ENCODE measurements at places on chromosomes 12 and 14.

- DNase-seq: no peak
Measured at GRCh38 chr14:59363531-59364226, 101.5 kb downstream of the GPR135 start.

DNA sequence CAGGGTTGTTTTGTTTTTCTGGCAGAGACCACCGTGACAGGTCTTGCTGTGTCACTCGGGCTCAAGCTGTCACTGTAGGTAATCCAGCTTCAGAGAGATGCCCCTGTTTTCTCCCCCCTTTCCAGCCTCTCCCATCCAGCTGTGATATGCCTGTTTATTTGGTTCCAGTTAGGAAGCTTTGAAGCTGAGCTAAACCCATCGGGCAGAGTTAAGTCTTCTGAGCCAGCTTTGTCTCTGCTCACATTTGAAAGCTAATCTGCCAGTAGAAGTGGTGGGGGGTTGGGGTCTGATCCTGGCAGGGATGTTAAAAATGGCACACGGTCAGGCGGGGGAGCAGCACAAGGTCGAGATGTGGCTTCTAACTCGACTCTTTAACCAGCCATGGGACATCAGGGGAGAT lies 130.0 kb downstream of the TSPAN9 start:
- DNase-seq: no peak

DNA sequence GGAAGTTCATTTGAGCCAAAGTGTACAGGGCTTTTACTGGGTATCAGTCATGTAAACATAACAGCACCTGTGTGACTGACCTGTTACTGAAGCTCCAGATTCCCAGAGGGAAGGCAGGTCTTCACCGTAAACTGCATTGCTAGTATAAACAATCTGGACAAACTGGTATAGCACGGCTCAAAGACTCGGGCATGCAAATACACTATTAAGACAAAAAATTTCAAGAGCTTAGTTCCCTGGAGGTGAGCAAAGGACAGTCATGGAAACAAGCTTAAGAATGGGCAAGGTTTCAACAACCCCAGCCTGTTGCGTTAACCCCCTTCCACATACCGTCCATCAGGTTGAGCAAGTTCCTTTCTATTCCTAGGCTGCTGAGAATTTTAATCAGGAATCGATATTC lies 9.4 kb downstream of the PARP11 start:
- no peak for DNase-seq

DNA sequence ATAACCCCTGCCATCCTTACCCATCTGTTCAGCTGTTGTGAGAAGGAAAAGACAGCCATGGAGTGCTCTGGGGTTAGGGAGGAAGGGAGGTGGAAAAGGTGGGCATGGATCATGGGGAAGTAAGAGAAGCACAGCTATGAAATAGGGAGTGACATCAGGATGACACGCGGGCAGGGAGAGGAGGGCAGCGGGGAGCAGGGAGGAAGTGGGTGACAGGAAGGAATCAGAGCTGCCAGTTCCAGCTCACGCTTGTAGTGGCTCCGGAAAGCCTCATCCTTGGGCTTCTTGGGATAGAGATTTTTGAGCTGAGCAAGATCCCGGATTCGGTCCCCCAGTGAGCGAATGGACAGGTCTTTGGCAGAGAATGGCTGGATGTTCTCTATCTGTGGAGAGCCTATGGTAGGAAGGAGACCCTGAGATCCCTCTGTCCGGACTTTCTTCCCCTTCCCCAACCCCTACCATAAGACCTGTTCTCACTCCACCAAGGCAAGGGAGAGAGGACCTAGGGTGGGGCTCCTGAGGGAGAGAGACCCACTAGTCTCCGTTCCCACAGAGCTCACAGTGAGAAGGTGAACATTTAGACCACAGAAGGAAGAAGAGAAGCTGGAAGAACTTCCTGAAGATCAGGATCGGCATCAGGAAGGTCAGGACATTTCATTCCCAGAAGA lies 10.3 kb downstream of the NAB2 start:
- DNase-seq: no peak

- peak; percentile 64 for DNase-seq
Measured at GRCh38 chr12:22396253-22396652, 61.7 kb upstream of the ST8SIA1 start.

- DNase-seq: no peak
Measured at GRCh38 chr12:123744836-123745235, 17.3 kb upstream of the DNAH10 start.
